ENCODE measurements at places on chromosomes 11 and 22.

- no peak for DNase-seq
Observed at GRCh38 chr22:27490080-27490479, 311.5 kb downstream of the MN1 start.

- no peak for DNase-seq
Observed at GRCh38 chr11:7609015-7609414, 64.3 kb downstream of the CYB5R2 start.

GRCh38 chr22:47423861-47424820 is 661.7 kb downstream of the TBC1D22A start:
- no peak for DNase-seq

- peak; percentile 45 for DNase-seq
Observed at GRCh38 chr11:57792870-57793269, 31.3 kb downstream of the CTNND1 start.

DNA sequence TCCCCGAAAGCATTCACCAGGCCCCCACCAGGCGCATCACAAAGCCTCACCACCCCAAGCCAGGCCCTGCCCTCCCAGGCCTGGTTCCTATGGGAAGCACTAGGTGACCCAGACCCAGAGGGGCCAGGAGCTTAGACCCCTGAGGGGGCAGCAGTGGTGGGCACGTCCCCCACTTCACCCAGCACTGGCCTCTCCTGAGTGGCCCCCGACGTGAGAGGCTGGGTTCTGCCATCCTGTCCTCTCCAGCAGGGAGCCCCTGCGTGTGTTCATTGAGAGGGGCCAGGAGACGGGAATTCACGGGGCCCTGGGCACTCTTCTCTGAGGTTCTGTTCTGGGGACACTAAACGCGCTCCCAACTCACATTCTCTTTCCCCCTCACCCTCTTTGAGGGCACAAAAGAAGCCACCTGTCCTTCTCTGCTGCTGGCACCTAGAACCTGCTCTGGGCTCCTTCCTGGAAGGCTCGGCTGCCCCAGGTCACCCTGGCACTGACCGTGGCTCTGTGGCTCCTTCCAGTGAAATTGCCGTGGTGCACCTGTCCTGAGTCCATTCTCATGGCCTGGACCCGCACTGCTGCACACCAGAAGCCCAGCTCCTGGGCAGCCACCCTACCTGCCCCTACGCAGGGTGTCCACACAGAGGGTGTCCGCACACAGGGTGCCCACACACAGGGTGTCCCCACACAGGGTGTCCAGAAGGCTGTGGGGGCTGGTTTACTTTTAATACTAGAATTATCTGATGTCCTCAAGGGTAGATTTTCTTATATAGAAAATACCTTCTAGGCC is 12.2 kb downstream of the PTDSS2 start:
- no peak for DNase-seq

DNA sequence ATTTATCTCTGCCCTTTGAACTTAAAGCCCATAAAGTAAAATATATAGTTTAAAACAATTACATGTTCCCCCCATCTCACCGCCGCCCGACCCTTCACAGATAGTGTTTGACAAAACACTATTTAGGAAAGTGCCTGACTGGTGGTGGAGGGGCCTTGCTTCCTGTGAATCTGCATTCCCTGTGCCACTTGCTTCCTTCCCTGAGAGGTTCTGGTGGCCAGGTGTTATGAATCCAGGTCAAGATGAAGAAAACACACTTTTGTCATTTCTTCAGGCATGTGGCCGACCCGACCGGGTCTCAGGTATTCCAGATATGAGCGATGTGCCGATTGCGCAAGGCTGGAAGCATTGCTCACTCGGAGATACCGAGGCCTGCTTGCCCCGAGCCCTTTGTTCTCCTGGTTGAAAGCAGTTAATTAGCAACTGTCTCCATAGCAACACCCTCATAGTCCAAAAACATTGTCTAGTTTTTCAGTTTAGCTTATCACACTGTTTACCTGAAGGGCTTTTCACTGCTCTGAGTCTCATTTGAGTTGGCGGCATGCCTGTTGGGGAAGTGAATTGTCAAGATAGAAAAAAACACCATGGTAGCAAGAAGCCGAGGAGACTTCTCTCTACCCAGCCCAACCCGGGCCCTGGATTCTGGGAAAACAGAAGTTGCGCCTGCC is 128.3 kb downstream of the TEAD1 start:
- no peak for DNase-seq

DNA sequence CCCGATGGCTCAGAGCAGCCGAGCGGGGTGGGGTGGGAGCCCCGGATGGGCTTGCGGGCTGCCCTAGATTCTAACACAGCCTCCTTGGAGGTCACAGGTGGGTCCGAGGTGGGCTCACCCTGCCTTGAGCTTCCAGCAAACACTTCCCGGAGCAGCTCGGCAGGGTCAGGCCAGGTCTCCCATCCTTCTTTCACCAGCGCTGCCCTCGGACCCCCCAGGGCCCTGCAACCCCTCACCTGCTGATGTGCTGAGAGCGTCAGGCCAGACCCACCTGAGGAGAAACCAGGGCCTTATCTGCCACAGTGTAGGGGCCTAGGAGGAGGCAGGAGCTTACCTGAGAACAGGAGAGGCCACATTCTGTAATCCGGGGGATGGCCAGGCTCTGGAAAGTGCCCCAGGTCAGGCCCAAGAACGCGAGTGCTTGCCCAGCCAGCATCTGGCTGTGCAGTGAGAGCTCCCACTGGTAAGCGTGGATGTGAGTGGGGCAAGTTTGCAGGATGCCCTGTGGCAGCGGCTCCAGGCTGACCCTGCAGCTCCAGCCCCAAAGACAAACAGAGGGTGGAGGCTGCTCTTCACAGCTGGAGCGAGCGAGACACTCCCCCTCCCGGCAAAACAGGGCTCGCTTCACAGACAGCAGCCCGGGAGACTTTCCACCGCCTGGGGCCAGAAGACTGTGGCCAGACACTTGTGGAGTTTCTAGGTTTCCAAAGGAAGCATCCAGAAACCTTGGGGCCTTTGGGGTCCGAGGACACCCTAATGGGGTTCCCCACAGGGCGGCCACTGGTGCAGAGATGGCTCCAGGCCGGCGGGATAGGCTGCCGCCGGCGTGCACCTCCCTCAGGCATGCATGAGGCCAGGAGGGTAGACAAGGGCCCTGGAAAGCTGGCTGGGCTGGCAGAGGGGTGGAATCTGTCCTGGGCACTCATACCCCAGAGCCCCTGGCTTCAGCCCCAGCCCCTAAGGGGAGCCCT is at the start of gene IL17REL:
Gene IL17REL, minus strand, starts transcription at position 555 of the 971 bp plus-strand sequence. Its CDS starts 119 bp downstream, at position 436.
- peak; percentile 37 for DNase-seq

DNA sequence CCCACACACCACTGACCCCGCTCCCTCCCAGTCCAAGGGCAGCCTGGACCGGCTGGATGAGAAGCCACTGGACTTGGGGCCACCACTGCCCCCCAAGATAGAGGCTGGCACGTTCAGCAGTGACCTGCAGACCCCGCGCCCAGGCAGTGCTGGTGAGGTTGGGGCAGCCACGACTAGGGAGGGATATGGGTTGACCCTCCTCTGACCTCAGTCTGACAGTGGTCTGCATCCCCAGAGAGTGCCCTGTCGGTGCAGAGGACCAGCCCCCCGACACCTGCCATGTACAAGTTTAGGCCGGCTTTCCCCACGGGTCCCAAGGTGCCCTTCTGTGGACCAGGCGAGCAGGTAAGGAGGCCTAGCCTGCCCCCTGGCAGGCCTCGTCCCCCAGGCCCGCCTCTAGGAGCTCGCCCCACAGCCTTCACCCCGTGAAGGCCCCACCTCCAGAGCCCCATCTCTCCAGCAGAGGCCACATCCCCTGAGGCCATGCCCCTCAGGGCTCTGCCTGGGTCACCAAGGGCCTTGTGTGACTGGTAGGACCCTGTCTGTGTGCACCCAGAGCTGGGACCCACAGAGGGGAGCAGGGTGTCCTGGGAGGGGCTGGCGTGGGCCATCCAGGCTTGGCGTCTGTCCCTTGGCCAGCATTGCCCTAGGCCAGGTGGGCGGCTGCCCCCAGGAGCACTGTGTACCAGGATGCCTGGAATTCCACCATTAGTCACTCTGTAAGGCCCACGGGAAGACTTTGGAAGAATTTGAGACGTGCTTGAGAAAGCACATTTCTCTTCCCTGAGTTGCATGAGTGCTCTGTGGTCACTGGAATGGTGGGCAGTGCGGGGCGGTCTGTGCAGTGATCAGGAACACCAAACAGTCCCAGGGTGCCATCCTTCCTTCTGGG is 9.4 kb downstream of the CCDC188 start:
- DNase-seq, result no peak

DNA sequence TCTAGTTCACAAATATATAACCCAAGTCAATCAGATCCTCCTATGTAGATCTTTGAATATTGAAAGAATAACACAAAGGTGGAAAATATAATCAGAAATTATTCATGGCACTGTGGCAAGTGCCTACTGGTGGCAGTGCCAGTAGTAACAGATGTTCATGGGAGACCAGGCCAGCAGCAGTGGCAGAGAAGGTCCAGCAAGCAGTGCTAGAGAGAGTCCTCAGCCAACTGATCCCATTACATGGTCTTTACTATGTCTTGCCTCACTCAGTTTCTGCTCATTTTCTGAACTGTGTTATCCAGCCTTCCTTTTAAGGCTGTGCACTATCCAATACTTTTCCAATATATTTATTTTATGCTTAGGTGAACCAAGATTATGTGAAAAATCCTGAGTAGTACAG is 124.9 kb downstream of the MRTFA start:
- DNase-seq, result peak; percentile 49

GRCh38 chr11:34721646-34722045 is 100.8 kb downstream of the EHF start:
- DNase-seq, result no peak

- DNase-seq, result no peak
Observed at GRCh38 chr11:36441610-36442208, 68.4 kb downstream of the TRAF6 start.

GRCh38 chr11:41307296-41308080 is 152.0 kb downstream of the LRRC4C start:
- DNase-seq, result peak; percentile 24

DNA sequence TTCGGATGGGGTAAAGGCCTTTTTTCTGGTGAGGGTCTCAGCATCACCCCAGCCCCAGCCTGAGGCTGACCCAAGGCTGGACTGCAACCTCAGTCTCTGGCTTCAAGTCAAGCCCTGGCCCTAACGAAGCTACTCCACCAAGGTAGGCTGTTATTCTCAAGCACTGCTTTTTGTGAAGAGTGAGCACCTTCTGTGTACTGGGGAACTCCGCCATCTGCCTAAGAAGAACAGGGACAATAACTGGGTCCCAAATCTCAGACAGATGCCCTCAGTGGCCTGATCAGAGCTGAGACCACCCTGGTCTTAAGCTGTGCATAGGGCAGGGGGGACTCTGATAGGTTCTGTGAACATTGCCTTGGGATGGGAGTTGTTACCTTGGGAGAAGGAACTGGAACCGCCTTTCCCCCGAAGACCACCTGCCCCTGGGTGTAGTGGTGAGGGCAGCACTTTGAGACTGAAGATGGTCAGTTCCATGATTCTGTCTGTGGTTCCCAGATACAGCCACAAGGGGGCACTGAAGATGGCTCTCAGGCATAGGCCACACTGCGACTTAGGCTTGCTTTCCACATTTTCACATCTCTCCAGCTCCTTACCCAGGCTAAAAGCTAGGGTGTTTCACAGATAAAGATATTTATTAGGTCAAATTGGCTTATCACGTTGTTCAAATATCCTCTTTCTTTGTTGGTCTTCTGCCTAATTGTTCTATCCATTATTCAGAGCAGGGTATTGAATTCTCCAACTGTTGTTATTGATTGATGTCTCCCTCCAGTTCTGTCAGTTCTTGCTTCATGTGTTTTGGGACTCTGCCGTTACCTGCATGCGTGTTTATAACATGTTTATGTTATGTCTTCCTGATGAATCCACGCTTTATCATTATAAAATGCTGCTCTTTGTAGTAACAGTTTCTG is 11.8 kb upstream of the UVRAG start:
- peak; percentile 82 for DNase-seq

DNA sequence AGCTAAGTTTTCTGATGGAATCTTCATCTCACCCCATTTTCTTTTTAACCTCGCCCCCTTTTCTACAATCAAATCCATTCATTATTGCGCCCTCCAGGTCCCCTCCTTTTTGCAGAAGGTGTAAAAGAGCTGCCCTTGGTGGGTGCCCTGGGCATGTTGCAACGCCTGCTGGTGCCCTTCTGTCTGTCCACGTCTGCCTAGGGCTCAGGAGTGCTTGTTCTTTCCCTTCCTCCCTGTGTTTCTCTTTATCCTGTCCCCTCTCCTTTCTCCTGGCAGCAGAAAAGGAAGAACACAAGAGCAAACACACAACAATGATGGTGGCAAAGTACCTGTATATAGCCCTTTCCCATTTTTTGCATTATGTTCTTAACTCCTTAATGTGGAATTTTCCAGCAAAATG is 6.2 kb upstream of the TLCD5 start:
- DNase-seq, result no peak

DNA sequence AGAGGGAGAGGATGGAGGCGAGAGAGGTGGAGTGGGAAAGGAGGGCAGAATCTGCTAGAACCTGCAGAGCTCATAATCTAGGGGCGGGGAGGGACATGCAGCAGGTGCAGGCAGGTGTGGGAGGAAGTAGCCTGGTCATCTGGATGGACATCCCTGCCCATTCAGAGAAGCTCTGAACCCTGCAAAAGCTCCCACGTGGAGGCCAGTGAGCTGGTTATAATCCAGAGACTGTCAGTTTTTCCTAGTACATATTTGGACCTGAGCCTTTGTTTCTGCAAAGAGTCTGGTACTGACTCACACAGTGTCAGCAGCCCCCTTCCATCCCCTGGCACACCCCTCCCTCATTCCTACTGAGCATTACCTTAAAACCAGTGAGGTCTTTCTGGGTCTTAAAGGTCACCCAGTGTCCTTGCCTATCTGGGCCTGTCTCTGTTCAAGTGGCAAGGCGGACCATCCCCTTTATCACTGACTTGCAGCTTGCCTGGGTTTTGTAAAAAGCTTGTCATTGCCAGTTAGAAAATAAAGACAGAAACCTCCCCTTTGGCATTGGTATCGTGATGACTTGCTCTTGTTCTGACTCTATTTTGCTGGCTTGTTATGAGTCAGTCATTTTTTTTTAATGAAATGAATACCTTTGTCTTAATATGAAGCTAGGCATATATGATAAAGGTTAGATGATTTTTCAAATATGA is 26.1 kb downstream of the PTPRJ start:
- no peak for DNase-seq

DNA sequence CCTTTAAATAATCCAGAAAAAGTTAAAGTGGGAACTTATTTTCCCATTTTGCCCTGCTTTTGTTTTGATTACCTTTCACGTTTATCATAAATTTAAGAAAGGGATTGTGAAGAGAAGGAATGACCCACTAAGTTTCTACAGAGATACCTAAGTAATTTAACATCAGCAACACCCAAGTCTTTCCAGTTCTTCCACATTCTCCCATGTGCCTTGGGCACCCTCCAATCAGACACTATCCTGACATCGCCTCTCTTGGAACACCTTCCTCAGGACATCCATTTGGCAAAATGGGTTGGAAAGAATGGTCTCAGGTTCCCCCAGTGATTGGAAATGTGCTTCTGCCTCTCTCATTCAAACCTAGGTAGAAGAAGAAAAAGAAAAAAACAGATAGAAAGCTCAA is 6.3 kb downstream of the BBOX1 start:
- no peak for DNase-seq

DNA sequence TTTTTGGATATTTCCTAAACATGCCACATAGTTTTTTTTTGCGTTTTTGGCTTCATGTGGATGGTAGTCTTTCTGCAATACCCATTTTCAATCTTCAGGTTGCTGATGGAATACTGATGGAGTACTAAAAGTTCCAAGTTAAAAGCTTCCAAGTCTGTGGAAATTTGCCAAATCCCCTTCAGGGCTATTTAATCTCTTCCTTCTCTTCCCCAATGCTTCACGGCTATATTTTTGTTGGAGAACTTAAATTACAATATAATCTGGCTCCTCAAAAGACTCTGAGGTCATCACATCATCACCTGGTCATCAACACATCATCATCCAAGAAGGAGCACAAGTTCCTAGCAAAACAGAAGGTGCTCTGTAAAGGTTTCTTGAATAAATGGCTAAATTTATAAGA is 881.0 kb upstream of the TENM4 start:
- no peak for DNase-seq

All from globus pallidus (tissue), 1 donor.